ENCODE measurements at places on chromosomes 13 and 19.

DNA sequence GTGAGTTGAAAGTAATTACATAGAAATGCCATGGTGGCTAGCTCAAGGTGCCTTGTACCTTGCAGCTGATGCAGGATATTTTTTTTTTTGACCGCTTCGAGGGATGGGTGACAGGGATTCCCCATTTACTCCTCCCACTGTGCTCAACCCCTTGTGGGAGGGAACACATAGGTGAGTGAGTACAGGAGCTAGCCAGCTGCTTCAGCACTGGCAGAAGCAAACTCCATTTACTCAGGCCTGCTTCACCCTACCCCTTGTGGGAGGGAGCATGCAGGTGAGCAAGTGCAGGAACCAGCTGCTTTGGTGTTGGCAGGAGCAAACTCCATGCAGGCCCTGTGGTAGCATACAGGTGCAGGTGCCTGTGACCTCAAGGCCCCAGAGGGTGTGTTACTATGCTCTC, 330.1 kb downstream of the TDRD3 start:
- DNase-seq, result no peak

- no peak for DNase-seq
Observed at GRCh38 chr19:19579533-19580361, 38.7 kb downstream of the PBX4 start.

DNA sequence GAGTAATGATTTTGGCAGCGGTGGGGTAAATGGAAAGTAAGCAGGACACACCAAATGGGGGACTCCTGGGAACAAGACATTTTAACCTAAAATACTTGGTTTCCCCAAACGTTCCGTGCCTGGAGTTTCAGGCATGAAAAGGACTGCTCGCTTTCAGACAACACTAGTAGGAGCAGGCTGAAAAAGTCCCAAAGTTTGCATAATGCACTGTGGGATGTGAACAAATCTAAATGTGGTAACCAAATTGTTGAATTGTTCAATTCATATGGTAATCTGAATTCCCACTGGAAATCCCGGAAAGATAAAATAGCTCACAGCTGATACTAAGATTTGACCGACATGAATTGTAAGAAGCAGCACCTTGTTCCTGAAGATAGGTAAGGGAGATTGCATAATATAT, 467.2 kb upstream of the ARGLU1 start:
- DNase-seq, result no peak

GRCh38 chr13:64900039-64900438, 2330.1 kb downstream of the PCDH9 start:
- DNase-seq, result no peak

DNA sequence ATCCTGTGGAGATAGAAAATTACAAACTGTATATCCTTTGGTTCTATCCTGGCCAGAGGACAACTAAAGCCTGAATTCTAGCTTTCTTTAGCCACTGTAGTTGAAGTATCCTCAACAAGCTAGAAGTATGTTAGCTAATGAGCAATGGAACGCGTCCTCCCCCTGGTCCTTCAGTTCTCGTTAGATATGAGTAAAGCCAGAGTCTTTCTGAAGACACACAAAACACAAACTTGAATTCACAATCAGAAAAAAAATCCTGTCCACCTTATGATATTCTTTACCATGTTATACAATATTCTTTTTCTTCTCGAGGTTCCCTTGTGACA, 1527.0 kb upstream of the SLC10A2 start:
- DNase-seq, result no peak

DNA sequence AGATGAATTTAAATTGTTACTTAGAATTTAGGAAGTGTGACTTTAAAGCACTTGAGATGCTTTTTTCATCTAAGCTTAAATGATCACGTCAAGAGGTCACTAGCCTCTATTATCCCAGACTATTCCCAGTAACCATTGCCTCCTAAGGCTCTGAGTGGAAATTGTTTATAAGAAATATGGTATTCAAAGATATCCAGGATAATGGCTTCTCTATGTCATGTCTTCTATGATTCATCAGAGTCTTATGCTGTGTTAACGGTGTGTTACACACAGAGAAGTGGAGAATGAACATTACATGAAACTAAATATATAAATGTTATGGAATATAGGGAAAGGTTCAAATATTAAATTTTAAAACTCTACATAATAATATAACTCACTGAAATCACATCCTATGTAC, 79.8 kb upstream of the NBEA start:
- DNase-seq, result no peak

GRCh38 chr19:56191115-56191514, 6.5 kb downstream of the ZSCAN5B start:
- DNase-seq, result no peak

DNA sequence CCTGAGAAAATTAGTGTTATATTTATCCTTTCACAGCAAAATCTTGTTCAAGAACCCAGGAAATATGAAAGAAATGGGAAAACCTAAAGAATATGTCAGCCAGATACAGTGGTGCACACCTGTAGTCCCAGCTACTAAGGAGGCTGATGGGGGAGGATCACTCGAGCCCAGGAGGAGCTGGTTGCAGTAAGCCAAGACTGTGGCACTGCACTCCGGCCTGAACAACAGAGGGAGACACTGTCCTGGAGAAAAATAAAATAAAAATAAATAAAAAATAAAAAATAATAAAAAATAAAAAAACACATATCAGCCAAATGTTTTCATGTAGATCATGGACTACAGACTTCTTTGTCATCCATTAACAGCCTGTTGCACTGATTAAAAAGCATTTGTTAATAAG, 244.8 kb upstream of the KLHL1 start:
- no peak for DNase-seq

GRCh38 chr19:10142701-10143375, 23.1 kb upstream of the EIF3G start:
- no peak for DNase-seq

- DNase-seq, result no peak
Observed at GRCh38 chr19:56355517-56355916, 37.8 kb downstream of the ZNF582 start.

- DNase-seq, result no peak
Observed at GRCh38 chr19:45100201-45100600, 7.2 kb downstream of the PPP1R37 start.

DNA sequence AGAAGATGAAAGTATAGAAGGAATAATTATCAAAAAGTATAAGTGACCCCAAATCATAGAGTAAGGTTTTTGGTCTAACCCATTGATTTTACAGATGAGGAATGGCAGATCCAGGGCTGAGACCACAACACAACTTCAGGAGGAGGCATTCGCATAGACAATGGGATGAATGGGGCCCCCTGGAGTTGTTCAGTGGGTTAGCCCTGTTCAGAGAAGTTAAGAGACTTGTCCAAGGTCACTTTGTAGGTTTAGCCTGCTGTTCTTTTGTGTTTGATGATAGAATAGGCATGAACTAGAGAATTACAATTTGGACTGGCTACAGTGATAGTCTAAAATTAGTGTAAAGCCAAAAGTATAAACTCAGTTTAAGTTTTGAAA, 233.9 kb downstream of the KCNRG start:
- no peak for DNase-seq

- no peak for DNase-seq
Observed at GRCh38 chr13:22926748-22927400, 253.9 kb upstream of the SGCG start.

DNA sequence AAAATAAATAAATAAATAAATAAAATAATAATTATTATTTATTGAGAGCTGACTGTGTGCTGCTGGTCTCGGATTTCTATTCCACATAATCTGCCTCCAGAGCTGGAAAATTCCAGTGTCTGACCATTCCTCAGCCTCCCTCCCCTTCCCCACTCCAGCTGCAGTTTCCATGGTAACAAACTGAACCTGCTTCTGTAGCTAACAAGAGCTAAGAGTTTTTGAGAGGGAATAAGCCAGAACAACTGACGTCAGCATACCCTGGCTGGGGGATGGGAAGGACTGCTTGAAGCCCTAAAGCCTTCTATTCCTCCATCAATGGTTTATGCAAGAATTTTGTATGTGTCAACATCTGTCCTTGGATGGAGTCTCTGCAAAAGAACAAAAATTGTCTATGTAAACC, 26.0 kb upstream of the PEG3 start:
- DNase-seq, result no peak

DNA sequence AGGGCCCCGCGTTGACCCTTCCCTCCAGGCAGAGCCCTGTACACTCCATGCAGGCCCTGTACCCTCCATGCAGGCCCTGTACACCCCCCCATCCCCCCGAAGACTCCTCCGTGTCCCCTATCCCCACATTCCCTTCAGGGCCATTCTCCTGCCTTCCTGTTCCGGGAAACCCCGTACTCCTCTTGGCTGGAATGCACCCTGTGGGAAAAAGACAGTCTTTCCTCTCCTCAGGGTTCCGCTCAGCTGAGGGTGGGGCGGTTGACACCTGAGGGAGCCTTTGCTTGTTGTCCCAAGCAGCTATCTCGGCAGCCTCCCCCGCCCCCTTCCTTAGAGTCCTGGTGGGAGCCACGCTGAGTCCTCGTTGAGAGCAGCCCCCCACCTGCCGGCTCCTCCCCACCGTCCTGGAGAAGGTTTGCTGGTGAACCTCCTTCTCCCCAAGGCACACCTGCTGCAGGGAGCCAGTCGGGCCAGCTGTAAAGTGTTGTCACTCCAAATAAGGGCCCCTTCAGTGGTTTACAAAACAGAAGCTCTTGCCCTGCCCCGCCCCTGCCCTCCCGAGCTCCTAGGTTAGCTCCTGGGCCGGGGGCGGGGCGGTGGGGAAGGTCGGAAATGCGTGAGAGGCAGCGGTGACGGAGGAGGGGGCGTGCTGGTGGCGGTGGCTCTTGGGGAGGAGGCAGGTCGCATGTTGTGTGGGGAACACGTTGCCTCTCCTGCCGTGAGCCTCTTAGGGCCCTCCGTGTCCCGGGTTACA, 1.5 kb downstream of the GNA11 start:
- no peak for DNase-seq

DNA sequence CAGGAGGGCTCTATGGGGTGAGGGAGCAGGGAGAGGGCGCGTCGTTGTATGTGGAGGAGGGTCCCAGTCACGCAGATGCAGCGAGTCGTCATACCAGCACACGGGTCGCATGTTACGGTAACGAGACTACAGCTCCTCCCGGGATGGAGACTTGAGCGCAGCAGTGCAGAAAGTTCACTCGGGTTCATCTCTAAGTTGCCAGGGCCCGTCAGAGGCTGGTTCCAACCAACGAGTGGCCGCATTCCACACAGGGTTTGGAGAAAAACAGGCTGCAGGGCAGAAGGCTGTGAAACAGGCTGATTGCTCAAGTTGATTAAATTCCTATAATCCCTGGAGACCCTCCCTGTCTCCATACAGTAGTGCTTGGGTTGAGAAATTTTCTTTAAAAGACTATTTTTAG, 21.9 kb upstream of the TTYH1 start:
- no peak for DNase-seq

DNA sequence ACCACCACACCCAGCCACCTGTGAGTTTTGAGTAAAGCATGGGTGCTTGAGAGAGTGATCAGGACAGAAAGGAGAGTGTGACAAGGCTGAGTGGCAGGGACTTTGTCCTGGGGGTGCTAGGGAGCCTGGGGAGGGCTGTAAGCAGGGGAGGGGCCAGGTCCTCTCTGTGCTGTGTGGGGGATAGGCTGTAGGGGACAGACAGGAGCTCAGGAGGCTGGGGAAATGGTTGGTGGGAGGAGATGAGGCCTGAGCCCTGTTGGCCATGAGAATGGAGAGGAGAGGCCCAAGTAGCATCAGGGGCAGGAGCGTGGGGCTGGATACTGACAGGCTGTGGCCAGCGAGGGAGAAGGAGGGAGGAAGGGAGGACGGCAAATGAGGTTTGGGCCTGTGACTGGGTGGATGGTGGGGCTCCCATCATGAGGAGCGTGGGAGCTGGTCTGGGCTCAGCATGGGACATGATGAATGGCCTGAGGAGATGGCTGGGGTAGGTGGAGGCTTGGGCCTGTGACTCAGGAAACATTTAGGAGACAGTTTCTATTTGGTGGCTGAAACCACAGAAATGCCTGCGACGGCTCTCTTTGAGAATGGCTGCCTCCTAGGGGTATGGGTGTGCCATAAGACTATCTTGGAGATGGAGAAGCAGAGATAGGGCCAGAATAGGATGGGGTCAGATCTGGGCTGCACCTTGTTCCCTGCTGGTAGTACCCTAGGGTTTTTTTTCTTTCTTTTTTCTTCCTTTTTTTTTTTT, 25.0 kb downstream of the GRIN2D start:
- DNase-seq, result no peak

GRCh38 chr13:43751624-43752023, 35.1 kb downstream of the ENOX1 start:
- DNase-seq, result no peak

DNA sequence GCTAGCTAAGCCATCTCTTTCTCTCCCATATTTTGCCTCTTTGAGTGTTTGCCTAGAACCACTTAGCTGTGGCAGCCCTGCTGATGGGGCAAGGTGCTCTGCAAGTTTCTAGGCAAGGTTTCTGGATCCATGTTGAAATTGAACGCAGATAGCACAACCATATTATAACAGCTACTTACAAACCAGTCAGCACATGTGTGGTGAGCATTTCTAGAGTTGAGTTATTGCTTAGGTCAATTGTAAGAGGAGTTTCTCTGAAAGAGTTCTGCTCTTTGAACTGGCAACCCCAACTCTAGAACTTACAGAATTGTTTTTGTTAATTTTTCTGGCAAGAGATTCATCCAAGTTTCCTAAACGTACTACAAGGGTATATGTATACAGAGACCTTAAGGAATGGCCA, 103.3 kb downstream of the GGACT start:
- DNase-seq, result no peak

DNA sequence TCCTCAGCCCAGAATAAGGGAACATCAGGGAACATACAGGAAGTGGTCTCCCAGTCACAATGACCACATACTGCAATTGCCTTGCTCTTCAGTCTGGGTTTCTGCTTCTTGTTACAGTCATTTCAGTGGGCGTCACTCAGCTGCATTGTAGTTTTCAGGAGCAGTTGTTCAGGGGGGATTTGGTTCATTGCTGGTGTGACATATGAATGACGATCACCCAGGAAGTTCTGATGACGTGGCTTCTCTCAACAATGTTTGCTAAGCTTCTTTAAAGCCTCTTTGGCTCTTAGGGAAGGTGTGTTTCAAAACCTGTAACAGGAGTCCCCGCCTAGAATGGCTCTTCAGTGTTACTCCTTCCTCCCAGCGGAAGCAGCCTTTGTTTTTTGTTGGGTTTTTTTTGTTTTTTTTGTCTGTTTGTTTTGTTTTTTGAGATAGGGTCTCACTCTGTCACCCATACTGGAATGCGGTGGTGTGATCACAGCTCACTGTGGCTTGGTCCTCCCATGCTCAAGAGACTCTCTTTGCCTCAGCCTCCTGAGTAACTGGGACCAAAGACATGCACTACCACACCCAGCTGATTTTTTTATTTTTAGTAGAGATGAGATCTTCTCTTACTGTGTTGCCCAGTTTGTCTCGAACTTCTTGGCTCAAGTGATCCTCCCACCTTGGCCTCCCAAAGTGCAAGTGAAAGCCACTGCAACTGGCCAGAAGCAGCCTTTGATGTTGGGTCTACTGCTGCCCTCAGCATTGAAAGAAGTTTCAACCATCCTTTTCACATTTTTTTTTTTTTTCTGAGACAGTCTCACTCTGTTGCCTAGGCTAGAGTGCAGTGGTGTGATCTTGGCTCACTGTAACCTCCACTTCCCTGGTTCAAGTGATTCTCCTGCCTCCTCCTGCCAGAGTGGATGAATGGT, 1.4 kb upstream of the SCEL start:
- no peak for DNase-seq

Data from heart left ventricle (tissue), 16 donors.